Urinary bladder (tissue), 4 donors: ENCODE measurements at places on chromosomes 2 and 18. TPM values are rescaled to one million over a fixed set of nuclear protein-coding genes. Genes with fewer than 3 reads are reported as not detected.

Gene GCG
- total RNA-seq, result not detected

Gene SPATS2L
- 128 TPM for total RNA-seq

Gene RFTN2
- total RNA-seq, result 37.4 TPM

DNA sequence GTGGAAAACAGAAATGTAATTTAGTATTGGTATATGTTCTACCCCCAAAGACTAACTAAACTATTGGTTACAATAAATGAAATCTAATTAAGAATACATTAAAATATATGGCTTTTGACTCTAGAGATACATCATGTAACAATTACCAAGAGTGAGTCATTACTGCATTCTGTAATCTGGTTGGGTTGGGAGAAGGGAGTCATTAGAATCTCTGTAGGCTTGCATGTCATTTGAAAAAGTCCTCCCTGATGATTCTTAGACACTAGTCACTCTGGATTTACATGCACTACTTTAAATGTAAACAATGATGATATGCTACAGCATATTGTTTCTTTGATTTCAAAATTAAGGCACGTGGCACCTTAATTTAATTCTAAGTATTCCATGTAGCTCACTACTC is 293.4 kb upstream of the CHST9 start:
- no peak for DNase-seq

DNA sequence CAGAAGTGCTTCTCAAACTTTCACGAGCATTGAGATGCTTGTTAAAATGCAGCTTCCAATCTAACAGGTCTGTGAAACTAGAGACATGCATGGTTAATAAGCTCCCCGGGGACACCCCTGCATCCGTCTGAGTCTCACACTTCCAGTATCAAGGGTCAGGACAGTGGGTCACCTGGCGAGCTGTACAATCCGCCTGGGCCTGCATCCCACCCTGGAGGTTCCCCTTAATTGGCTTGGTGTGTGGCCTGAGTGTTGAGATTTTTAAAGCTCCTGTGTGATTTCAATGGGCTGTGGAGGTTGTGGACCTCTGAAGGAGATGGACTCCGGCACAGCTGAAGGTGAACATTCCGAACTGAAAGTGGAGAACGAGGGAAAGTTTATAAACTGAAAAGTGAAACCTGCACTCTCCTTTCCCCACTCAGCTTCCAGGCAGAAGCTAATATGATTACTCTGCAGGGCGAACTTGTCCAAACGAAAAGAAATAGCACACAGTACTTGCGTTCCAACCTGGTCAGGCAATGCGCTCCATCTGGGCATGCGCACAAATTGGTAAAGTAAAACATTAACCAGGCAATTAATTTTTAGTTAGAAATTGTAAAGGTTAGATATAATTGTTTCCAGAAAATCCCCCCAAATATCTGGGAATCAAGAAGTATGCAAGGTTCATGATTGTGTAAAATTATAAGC is 191.7 kb upstream of the ALKAL2 start:
- no peak for DNase-seq
